ENCODE measurements at places on chromosomes 5 and 9.

DNA sequence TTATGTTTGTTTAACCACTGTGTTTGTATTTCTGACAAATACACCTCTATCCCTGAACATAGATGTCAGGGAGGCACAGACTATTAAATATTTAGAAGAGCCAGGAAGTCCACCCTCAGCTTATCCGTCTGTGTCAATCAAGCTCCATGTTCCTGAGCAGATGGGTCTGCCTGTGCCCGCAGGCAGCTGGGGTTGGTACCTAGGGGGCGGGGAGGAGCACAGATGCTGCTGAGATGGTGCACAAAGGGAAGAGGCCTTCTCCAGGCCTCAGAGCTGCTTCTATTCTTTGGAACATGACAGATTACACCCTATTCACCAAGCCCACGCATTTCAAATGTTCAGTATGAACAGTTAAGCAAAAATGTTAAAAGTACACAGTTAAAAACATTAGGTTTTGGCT, 142.1 kb downstream of the EPB41L4A start:
- DNase-seq: no peak

DNA sequence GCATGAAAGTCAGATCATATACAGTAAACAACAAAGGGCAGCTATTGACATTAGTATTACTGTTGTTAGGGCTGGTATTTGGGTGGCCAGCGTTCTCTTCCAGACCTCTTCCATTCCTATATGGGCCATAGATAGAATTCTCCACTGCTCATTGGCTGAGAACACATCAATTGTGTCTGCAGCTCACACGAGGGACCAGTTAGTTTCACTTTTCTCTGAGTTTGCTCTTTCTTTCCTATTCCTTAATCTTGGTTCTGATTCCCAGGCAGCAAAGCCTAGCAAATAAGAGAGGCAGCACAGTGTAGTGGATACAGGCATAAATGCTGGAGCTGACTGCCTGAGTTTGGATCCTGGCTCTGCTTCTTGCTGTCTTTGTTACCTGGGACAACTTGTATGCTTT, 476.4 kb downstream of the SPOCK1 start:
- no peak for DNase-seq

DNA sequence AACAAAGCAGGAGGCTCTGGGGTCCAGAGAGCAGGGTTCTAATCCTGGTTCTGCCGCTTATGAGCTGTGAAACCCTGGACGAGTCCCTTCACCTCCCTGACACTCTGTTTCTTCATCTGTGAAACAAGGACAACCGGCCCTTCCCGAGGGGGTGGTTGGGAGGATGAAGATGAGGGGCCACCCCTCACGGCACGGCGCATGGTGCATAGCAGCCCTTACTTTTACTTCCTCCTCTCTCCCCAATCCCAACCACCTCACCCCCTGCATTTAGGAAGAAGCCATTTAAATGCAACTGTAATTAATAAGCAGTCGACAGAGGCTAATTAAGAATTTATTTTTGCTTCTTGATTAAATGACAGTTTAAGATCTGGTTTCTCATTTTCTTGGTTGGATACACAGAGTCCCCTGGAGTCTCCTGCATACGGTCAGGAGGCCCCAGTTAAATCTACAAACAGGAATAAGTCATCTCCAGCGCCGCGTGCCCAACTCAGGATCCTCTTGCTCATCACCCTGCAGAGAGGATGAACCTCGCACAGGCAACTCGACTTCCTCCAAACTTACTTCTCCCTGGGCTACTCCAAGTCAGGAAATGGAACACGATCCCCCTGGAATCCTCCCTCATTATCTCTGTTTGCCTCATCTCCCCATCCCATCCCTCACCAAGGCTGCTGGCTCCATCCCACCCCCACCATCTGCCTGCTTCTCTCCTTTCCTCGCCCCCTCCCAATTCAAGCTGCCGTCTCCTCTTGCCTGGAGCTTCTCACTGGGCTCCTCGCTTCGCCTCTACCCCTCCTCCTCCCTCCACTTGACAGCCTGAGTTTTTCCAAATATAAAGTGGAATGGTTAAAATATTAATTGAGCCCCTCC, 95.9 kb downstream of the HRH2 start:
- no peak for DNase-seq

GRCh38 chr9:129584136-129584535, 36.8 kb downstream of the C9orf50 start:
- DNase-seq: peak; percentile 57

DNA sequence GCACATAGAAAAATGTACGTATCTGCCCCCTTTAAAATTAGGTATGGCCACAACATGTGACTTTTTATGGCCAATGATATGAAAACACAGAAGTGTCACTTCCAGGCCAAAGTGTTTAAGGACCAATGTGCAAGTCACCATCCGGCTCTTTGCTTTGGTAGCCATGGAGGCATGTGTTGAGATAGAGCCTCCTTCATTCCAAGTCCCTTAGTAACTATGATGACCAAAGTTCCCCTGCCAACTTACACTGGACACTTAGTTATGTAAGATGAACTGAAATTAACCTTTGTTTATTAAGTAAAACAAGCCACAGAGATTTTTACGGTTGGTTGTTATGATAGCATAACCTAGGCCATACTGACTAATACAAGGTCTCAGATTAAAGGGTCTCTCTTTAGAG, 51.0 kb downstream of the FBN2 start:
- DNase-seq: no peak

DNA sequence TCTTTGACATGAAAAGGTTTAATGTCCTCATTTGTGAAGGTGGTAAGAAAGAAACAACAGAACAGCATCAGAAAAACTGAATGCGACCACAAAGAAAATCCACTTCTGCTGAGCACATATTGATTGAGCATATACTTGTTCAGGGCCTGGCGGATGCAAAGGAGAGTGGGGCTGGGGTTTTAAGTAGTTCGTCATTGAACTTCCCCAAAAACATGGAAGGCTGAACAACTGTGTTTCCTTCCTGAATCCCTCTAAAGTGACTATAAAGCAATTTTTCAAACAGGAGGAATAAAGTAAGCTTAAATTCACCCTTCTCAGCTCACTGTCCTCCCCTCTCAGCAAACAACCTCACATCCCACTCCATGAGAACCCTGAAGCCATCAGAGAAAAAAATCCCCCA, 262.9 kb downstream of the AGTPBP1 start:
- DNase-seq: no peak

DNA sequence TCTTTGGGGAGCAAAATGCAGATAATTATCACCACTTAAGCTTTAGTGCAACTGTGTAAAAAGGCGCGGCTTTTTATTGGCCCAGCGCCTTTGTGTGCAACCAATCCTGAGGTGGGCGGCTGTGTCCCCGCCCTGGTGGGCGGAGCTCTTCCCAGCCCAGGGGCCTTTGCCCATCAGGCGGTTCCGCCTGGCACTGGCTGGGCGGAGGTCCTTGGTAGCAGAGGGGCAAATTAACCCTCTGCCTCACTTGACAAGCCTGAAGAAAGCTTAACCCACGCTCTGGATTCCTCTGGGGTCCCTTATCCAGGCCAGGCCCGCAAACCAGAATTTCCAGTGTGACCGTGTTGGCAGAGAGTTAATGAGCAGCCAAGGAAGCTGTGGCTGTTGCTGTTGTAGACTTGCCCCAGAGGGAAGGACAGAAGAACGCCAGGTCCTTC, 12.8 kb upstream of the NIPAL4 start:
- no peak for DNase-seq

DNA sequence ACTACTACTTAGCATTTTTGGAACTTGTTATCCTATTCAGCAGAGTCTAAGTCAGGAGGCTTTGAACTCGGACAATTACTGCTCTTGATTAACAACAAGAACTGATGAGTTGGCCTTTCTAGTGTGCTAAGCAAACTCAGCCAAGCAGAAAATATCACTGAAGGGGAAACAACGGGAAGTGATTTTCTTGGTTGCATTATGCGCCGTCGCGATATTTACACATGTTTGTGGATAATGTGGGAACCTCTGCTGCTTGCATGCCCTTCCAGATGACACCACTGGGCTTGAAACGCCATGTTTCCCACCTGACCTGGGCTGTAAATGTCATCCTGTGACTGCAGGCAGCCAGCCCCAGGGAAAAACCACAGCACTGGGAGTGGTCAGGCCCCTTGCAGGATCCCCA, 205.5 kb downstream of the PAX5 start:
- no peak for DNase-seq
